CD4-positive, CD25-positive, alpha-beta regulatory T cell (primary cell): ENCODE measurements at places on chromosomes 16 and 17. TPM values are rescaled to one million over a fixed set of nuclear protein-coding genes. Genes with fewer than 3 reads are reported as not detected.

- no peak for DNase-seq
Measured at GRCh38 chr16:66306366-66307150, 59.9 kb upstream of the CDH5 start.

GRCh38 chr17:33901085-33901484, 354.0 kb upstream of the CCL2 start:
- DNase-seq: no peak

SULT1A4 gene
- total RNA-seq: 0.54 TPM

MLKL gene
- total RNA-seq: 50.0 TPM

PRAC1 gene
- total RNA-seq: not detected
